ENCODE measurements at places on chromosomes 2 and 18.

DNA sequence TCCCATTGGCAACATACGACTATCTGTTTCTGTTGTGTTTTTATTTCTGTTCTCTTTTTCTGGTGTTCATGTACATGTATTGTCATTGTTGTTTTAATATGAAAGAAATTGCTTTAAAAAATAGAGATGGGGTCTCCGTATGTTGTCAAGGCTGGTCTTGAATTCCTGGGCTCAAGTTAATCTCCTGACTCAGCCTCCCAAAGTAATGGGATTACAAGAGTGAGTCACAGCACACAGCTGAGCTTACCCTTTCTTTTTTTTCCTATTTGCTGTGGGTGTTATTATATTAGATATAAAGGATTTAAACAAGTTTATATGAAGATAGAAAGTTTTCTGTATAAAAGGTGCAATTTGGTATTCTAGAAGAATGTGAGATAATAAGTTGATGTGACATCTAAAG, 554.6 kb downstream of the DSC3 start:
- no peak for DNase-seq

DNA sequence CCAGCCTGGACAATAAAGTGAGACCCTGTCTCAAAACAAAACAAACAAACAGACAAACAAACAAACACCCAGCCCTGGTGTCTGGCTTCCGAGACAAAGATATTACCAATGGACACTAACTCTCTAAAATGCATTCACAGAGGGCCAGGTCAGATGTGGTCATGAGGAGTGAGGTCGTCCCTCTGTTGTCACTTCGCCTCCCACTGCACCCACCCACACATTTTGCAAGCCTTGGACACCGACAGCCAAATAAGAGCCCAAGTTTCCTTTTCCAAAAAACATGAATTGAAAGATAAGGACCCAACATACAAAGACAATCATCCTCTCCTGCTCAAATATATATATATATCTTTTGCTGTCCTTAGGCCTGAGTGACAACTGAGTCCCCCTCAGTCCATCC, 319.9 kb downstream of the TSN start:
- no peak for DNase-seq

DNA sequence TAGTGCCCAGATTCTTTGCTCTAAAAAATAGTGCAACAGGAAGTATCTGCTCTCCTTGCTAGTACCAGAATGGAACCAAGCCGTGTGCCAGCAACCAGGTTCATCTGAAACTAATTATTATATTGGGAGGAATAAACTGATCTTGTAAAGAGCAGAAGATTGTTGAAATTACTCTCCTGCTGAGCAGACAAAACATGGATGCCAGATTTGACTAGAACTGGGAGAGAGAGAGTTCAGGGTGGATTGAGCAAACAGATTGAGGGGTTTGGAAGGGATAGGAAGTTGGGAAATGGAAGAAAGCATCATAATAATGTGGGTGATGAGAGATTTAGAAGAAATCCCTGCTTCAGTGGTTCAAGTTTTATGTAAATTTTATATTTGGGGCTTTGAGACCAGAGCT, 160.1 kb upstream of the RASGRP3 start:
- DNase-seq = no peak

DNA sequence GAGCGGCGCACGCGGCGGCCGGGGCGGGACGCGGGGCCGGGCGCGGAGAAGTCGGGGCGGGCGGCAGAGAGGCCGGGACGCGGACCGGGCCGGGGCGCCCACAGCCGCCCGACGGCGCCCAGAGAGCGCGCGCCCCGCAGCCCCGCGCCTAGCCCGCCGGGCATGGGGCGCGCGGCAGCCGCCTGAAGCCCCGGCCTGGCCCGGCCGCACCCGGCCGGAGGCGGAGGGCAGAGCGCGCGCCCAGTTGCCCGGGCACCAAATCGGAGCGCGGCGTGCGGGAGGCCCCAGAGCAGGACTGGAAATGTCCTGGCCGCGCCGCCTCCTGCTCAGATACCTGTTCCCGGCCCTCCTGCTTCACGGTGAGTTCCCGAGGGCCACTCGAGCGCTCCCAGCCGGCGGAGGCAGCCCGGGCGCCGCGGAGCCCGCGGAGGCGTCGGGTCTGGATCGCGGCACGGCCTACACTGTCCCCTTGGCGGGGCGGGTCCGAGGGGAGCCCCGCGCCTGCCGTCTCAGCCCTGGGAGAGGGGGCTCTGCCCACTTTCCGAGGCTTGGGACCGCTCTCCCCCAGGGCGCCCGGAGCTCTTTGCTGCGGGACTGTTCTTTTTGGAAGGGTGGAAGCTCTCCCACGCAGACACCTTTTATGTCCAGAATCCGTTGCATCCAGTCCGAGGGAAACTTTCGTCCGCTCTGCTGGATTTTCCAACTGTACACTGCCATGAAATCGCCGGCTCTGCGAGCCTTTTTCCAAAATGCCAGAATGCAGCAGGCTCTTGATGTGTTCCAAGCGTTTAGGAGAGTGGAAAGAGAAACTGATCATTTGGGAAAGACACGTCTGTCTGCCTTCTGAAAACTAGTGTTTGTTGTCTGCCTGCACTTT, 484 bp downstream of the APCDD1 start:
- peak; percentile 77 for DNase-seq

- DNase-seq = no peak
These were observed 352.6 kb downstream of the TNS1 start for GRCh38 chr2:217650229-217650628.

DNA sequence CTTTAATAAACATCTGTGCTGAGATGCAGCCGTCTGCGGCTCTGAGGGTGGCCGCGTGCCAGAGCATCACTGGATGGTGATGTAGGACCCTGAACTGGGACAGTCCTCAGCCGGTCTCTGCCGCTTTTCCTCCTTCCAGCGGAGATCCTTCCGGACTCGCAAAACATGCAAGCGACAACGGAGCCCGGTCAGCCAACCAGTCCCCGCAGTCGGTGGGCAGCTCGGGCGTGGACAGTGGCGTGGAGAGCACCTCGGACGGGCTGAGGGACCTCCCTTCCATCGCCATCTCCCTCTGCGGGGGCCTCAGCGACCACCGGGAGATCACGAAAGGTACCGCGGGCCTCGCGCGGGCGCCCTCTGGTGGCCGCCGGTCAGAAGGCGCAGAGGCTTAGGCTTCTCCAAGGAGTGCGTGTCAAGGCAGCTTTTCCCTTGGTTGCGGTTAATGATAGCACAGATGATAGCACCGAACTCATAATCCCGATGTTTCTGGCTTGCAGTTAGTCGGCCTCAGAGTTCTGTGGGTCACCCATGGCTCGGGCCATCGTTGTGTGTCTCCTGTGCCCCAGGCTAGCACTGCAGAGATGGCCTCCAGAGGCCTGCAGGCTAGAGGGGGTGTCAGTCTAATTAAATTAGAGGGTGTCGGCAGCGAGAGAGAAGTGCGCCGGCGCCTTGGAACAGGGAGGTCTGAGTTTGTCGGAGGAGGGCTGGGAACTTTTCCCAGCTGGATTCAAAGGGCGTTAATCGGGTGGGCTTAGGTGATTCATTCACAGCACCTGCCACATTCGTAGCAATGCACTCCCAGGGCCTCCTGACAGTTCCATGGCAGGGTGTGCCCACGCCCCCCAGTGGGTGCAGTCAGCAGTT, 38.5 kb downstream of the LPIN1 start:
- DNase-seq = peak; percentile 85

GRCh38 chr2:176826984-176827668, 385.5 kb upstream of the HNRNPA3 start:
- DNase-seq = peak; percentile 37

GRCh38 chr2:109129356-109129920, 433 bp downstream of the SH3RF3 start:
- DNase-seq = peak; percentile 71

- DNase-seq = no peak
These were observed 13.9 kb upstream of the ATP6V1B1 start for GRCh38 chr2:70921839-70922234.

GRCh38 chr2:14354231-14354630, 278.3 kb upstream of the LRATD1 start:
- DNase-seq = no peak

GRCh38 chr2:107285621-107286299, 399.8 kb upstream of the ST6GAL2 start:
- DNase-seq = no peak

- DNase-seq = peak; percentile 78
These were observed 13.1 kb downstream of the GNLY start for GRCh38 chr2:85707304-85707703.

DNA sequence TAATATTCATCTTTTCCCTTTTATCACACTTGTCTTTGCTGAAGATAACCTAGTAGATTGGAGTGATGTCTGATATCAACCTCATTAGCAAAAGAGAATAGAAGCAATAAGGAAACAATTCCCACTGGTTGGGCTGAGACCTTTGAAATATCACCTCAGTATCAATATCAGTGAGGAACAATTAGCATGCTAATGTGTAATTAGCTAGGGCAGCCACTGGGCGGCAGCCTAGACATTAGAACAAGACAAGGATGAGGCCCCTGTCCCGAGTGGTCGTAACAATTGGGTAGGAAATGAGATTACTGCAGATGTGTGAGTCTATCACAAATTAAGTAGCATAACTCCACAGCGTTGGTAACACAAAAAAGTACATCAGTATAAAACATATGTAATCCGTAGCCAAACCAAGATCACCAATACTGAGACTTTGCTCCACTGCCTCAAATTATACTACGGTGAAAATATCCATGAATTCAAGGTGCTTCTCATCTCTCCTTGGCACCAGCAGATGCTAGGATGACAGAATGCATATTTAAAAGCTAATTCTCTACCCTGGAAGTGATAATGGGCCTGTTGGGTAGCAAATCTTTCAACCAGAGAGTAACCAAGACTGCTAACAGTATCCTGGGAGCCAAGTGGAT, 99.1 kb downstream of the ALPK2 start:
- peak; percentile 69 for DNase-seq

DNA sequence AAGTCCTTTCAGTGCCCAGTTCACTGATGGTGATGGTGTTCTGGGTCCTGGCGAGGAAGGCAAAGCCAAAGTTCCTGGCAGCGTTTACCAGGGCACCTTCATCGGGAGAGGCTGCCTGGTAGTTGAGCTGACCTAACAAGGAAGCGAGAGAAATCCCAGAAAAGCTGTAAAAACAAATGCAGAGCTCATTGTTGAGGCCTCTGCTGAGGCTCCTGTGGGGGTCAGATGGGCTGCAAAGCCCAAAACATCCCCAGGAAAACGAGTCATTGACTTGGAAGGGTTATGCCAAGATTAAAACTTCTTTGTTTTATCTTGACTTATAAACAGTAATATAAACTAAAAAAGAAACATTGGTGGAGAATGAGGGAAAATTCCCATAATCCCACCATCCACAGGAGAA, 53.3 kb upstream of the NARS1 start:
- no peak for DNase-seq

DNA sequence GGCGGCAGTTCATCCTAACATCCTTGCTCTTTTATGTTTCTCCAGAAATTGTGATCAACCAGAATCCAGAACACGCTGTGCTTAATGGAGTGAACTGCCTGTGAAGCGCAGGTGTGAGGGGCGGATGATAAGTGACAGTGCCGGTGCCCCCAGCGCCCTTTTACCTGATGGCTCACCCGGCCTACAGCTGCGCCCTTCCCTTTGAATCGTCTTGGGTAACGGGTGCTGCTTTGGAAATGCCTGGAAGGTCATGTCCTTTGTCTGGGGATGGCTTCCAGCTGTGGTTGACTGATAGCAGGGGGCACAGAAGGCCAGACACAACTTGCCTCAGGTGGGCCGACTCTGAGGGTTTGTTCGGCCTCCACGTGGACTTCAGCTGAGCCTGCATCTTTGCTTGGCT, 119.4 kb downstream of the LPIN1 start:
- no peak for DNase-seq

DNA sequence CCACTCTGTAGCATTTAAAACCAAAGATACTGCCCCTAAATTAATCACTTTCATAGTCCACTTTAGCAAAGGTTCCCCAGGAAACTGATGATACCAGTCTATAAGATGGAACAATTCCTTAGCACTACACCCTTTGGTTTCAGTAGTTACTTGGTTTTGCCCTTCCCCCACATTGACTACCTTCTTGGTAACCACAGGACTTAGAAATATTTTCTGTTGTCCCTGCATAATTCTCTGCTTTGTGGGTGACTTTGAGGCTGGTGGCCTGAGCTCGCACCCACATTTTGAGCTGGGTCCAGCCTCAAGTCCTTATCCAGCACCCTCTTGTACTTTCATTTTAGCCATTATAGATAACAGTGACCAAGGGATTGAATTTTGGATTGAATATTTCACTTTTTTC, 23.1 kb downstream of the ELP2 start:
- DNase-seq = no peak

DNA sequence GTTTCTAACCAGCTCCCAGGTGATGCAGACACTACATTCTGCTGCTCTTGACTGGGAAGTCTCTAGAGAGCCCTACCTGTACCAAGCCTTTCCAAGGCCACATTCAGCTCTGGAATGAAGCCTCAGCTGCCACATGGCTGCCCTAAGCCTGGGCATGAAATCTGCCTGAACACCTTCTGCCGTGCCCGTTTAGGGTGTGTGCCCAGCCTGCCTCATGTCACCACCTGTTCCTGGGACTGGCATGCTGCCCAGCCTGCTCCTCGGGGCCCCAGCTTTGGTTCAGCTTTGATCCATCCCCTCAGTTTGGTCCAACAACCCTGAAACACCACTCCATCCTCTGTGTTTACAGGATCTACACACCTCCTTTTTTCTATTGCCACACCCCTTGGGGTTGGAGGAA, 210.9 kb downstream of the L3MBTL4 start:
- DNase-seq = no peak

- DNase-seq = no peak
These were observed 27.6 kb downstream of the PAX8 start for GRCh38 chr2:113251118-113251517.

DNA sequence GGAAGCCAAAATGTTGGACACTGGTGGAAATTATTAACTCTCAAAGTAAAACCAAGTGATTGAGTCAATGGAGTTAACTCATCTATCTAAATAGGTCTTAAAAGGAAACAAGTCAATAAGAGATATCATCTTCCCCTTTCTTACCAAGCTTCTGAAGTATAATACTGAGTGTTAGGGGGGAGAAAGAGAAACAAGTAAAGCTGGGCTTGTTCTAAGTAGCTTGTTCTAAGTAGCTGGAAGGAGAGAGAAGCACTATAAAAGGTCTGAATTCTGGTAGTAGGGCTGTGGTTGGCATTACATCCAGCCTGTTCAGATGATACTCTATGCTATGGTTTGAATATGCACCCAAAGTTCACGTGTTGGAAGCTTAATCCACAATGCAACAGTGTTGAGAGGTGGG, 26.8 kb downstream of the YES1 start:
- DNase-seq = no peak

- no peak for DNase-seq
These were observed 96.7 kb downstream of the WDR7 start for GRCh38 chr18:56747857-56748256.

GRCh38 chr2:157596992-157597681, 31.5 kb downstream of the ACVR1C start:
- DNase-seq = peak; percentile 65

DNA sequence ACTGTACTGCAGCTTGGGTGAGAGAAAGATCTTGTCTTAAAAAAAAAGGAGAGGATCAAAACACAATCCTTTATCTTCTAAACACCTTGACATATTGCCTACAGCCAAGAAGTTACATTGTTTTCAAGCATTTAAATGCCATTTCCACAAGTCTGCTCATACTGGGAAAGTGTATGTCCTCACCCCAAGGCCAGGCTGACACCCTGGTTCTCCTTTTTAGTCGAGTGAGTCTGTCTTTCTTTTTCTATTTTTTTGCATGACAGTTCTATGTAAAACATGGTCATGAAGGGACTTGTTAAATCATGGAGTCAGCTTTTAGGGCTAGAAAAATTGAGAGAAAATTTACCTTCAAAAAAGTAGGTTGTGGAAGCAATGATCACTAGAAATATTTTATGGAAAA, 233.3 kb downstream of the FAM210A start:
- no peak for DNase-seq

GRCh38 chr2:39121523-39122063, 742 bp upstream of the SOS1 start:
- no peak for DNase-seq

- DNase-seq = peak; percentile 16
These were observed 81.9 kb downstream of the EHBP1 start for GRCh38 chr2:62787386-62787785.

Data from AG20443 (cell line).